Hepatic stellate cell (primary cell): ENCODE measurements at places on chromosomes 16 and 17.

DNA sequence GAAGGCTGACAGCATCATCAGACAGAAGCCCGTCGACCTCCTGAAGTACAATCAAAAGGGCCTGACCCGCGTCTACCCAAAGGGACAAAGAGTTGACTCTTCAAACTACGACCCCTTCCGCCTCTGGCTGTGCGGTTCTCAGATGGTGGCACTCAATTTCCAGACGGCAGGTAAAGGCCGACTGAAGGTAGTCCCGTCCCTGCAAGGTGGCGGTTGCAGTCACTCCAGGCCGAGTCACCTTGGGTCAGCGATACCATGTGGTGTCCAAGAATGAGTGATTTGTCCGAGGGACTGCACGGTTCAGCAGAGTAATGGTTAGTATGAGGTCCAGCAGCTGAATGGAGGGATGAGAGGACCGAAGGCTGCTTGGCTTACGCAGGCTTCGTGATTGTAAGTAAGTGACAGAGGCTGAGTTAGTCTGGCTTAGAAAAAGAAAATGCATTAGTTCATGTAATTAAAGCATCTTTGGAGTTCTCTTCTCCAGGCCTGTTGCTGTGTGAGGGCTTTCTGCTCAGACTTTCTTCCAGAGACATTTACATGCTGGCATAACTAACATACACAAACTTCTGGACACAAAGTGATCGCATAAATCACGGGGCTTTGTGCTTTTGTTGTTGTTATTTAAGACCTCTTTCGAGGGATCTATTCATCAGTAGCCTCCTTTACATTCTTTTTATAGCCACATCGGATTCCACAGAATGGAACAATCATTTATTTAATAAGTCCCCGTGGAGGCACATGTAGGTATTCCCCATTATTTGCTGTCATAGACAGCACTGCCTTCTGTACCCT, 74.9 kb downstream of the SDR42E1 start:
- DNase-seq: no peak

DNA sequence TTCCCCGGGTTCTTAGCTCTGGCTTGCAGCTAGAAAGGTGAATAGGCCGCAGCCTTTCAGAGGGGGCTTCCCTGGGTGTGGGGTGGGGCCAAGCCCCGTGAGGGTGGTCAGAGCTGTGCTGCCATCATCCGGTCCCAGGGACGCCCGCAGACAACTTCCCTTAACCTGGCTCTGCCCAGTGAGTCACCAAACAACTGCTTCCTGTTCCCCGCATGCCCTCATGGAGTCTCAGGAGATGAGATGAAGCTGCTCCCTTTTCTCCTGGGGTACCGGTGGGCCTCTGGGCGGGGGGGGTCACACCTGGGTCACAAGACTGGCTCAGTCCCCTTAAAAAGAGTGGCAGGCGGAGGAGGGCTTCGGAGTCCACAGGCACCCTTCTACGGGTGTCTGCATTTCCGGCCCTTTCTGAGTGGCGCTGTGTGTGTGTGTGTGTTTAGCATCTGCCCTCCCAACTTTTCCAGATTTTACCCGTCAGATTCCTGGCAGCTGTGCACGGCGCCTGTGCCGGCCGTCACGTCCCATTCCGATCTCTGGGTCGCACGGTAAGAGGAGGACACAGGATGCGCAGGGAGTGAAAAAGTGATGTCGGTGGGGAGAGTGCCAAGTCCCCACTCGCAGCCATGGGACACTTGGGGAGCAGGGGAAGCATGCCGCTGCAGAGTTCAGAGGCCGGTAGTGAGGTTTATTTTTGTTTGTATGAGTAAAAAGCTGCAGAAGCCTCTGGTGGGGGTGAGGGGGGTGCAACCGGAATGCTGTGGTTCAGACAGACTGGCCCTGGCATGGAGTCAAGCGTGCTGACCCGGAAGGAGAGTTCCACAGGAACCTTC, 16.8 kb downstream of the HIC1 start:
- peak; percentile 87 for DNase-seq

DNA sequence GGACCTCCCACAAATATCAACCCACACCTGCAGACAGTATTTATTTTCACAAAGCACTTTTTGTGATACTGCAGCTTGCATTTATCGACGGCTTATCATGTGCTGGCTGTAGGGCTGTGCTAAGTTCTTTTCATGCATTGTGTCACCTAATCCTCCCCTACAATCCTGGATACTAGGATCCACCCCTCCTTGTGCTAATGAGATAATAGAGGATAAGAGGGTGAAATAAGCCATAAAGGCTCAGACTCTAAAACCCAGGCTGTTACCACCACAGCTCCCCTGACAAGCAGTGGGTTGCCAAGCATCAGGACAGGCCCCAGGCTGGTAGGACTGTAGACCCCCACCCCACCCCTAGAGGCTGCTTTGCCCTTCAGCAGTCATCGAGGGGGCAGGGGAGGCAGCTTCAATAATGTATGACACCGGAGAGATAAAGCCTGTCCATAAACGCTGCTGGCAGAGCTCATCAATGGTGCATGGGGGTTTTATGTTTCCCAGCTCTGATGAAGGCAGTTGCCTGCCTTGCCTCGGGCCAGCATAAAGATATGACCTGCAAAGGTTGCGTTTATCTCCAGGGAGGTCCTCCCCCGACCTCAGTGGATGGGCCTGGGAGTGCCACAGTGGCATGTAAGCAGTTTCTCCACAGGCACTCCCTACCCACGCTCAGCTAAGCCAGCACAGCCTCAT, 73.9 kb upstream of the C16orf82 start:
- DNase-seq: no peak

DNA sequence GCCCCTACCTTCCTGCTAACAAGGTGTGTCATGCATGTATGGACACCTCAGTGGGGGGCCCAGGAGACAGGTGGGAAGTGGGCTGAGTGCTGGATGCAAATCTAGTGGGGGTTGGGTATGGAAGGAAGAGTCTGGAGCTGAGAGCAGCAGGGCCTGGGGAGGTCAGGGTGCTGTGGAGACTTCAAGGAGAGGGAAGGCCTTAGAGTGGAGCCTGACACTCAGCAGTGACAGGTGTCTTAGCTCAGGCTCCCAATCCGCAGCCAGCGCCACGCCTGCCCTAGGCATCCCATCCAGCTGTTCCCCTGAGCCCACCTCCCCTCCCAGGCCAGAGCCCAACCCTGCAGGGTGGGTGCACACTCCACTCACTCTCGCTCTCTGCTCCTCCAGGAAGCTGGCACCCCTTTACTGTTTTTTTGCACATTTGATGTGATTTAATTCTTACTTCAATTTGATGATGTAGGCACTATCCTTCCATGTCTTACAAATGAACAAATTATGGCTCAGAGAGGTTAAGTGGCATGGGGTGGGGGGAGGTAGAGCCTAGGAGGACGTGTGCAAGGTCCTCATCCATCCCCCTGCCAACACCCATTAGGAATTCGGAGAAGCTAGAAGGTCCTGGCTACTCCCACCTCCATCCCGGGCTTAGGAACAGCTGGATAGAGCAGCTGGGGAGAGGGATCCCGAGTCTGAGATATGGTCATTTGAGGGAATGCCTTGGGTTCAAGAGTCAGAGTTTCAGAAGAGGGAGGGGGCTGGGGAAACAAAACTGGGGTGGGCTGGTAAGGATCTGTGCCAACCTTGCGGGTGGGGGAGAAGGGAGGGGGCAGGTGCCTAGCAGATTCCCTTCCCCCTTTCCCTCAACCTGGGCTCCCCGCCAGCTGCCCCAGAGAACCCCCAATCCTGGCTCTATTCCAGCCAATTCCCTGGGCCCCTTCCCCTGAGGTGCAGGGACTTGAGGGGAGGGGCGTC, 2.1 kb downstream of the FAM171A2 start:
- DNase-seq: no peak

GRCh38 chr16:74271872-74272271, 24.7 kb upstream of the PSMD7 start:
- DNase-seq: no peak

DNA sequence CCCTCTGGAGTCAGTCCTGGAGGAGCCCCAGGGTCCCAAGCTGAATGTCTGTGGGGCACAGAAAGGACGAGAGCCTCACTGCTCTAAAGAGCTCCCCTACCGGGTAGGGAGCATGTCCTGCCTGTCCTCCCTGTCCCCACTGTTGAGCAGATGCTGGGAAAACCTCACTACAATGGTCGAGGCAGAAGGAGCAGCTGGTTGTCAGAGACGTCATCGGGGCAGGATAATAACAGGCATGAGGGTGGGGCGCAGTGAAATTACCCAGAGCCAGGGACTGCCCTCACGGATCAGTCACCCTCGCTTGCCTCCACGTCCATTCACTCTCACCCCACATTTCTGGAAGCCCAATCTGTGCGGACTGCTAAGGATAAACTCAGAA, 538 bp downstream of the TM4SF5 start:
- no peak for DNase-seq

DNA sequence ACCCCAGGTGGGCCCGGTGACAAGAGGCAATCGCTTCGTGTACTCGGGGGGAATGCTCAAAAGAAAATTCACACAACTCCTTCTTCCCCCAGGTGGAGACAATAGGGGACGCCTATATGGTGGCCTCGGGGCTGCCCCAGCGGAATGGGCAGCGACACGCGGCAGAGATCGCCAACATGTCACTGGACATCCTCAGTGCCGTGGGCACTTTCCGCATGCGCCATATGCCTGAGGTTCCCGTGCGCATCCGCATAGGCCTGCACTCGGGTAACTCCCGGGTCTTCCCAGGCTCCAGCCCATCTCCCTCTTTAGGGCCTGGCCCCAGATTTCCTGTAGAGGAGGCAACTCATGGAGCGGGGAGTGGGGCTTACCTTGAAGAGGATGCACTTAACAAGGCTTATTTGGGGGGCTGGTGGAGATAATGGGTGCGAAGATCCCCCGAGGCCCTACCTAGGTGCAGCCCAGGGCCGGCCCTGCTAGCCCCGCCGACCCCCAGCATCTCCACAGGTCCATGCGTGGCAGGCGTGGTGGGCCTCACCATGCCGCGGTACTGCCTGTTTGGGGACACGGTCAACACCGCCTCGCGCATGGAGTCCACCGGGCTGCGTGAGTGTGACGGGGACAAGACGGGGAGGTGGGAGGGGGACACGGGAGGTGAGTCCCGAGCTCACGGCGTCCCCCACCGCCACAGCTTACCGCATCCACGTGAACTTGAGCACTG, 13.0 kb downstream of the GUCY2D start:
- no peak for DNase-seq

DNA sequence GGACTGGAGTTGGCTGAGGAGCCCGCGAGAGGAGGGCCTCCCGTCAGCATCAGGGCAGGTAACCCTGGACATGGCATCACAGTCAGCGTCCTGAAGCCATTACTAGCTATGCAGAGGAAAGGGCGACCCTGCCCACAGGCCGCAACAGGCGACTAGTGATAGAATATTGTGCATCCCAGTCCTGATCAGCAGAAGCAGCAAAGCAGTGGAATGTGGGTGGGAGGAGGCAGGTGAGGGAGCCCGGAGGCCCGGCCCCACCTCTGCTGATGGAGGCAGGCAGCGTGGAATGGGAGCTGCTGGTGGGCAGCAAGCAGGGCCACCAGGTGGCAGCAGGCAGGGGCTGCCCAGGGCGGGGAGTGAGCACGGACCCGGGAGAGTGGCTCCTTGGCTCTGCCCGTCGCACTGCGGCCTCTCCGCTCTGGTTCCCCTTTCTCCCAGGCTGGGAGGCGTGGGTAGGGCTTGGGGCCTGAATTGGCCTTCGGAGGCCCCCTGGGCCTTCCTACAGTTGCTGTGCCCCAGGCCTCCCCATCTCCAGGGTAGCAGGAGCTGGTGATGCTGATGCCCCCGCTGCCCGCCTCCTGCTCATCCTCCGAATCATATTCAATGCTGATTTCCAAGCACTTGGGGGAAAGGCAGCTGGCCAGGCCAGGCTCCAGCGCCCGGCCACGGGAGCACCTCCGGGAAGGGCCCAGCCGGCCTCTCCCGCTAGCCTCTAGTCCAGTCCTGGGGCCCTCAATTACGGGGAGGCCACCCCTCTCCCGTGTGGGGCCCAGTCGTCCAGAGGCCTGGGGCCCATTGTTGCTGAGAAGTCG, 20.2 kb downstream of the TSPOAP1 start:
- DNase-seq: no peak

- DNase-seq: no peak
Measured at GRCh38 chr17:17888371-17888770, 51.6 kb upstream of the SREBF1 start.

DNA sequence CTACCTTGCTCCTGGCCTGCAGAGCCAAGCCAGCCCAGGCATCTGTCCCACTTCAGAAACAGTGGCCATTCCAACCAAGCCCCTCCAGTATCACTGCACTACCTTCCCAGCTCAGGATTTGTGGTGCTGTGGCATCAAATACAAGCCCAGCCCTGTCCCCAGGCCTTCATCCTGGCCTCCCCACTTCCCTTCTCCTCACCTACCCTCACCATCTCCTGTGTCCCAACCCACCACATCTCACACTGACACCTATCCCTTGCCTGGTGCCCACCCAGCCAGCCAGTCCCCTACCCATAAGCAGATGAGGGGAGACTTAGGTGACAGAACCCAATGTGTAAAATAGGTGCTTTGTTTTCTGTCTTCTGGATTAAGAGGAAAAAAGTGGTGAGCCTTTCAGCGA, 66.0 kb upstream of the CDH5 start:
- DNase-seq: no peak

GRCh38 chr17:15239491-15239890, 25.6 kb downstream of the PMP22 start:
- no peak for DNase-seq

GRCh38 chr17:57207396-57207795, 48.9 kb upstream of the MSI2 start:
- DNase-seq: no peak

DNA sequence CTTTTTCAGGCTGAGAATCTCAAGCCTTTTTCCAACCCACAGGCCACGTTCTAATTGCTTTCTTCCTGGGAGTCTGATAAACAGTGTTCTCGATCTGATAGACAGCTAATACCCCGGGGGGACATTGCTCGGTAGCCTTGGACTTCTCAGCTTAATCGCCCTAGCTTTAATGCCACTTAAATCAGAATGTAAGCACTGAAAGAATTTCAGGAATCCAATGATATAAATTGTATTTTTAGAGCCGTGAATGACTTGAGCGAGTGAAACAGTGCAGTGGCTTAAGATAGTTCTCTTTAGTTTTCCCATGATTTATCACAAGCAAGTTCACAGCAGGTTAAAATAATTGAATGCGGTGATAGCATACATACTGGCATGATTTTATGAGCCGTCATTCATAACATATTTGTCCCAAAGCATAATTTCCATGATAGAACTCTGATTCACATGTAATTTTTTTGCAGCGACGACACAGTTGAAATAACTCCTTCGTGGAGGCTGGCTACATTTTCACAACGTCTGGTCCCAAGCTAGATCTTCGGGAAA, 116.1 kb upstream of the MYOCD start:
- peak; percentile 57 for DNase-seq

- DNase-seq: no peak
Measured at GRCh38 chr17:81139428-81139827, 25.9 kb upstream of the PVALEF start.
